ENCODE measurements at places on chromosomes 12 and 14. TPM values are rescaled to one million over a fixed set of nuclear protein-coding genes. Genes with fewer than 3 reads are reported as not detected.

The TGM1 gene
- 3.2 TPM for total RNA-seq

The CLEC2B gene
- 13.7 TPM for total RNA-seq

The DPY19L2 gene
- 9.5 TPM for total RNA-seq

GRCh38 chr12:93323625-93324329 is 53.9 kb upstream of the NUDT4 start:
- H3K4me3 ChIP-seq, result no peak overlapping the region
- no peaks in the 10 kb centered on the region for H3K4me1 ChIP-seq
- no peak for DNase-seq
- H3K36me3 ChIP-seq, result no peaks in the 10 kb centered on the region

DNA sequence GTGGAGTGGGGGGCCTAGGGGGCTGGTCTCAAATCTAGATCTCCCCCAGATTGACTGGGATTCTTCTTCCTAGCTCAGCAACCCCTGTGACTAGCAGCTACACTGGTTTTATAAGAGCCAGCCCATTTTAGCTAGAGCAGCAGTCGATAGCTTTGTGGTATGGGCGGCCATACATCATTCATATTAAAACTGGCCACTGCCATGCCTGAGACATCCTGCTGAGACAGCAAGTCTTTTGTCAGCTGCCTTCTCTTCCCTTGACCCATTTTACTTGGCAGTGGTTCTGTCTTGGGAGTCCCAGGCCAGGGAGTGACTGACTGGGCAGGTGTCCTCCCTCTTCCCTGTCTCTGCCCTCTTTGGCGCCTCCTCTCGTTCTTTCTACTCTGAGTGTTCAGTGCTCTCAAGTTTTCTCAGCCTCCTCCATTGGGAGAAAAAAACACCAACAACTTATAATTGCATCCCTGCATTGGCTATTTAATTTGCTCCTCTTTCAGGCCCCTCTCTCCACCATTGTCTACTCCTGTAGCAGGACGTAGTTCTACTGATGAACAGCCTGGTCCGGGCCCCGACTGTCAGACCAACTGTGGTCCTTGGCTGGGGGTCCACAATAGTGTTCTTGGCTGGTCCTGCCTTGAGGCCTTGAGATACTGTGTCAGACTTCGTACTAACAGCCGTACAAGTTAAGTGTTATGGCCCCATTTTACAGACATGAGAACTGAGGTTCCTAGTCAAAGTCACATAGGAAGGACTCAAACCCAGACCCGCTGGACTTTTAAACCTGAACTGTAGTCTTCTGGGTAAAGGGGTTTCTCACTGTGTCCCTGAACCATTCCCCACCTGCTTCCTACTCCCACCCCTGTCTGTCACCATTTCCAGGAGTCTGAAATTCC is 18.3 kb upstream of the JDP2 start:
- H3K4me3 ChIP-seq, result no peak overlapping the region
- no peaks in the 10 kb centered on the region for H3K36me3 ChIP-seq
- no peaks in the 10 kb centered on the region for H3K4me1 ChIP-seq
